ENCODE measurements at places on chromosomes 3 and 15.

GRCh38 chr3:85570819-85571218 lies 612.0 kb downstream of the CADM2 start:
- no peak for DNase-seq

DNA sequence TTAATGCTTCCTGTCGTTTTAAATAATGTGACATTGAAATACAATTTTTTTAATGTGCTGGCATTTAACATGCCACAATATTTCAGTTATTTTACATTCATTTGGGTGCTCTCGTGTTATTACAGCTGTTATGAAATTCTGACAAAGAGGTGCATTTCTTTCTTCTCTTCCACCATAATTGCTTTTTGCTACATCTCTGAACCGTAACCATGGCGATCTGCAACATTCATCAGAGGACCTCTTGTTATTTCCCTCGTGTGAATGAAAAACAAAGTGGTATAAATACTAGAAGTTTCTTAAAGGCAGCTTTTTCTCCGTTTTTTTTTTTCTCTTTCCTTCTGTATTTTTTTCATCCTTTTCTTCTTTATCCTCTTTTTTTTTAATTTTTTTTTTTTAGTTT lies 316.4 kb downstream of the MCTP2 start:
- DNase-seq, result no peak

- no peak for DNase-seq
Observed at GRCh38 chr3:8237893-8238292, 263.7 kb upstream of the LMCD1 start.

GRCh38 chr3:35594739-35595138 lies 44.6 kb upstream of the ARPP21 start:
- DNase-seq, result no peak

DNA sequence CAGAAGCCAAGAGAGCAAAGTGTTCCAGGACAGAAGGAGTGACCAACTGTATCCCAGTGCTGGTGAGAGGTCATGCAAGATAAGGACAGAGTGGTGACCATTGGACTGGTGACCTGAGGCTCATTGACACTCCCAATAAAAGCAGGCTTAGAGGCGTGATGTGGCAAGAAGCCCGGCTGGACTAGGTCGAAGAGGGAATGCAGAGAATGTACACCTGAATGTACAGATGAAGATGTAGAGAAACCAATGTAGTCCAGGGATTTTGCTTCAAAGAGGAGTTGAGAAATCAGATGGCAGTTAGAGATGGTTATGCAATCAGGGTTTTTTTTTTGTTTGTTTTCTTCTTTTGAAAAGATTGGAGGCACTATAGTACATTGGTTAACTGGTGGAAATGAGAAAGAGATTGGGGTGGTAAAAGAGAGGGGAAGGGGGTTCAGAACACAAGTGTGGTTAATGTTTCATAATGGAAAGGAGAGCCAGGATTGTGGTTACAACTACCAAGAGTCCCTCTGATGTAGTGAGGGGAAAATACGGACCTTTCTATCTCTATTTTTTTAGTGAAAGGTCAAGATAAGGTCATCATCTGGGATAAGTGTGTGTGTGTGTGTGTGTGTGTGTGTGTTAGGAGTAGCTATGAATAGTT lies 23.3 kb downstream of the ST3GAL6 start:
- no peak for DNase-seq

GRCh38 chr15:52540374-52541012 lies 11.8 kb upstream of the MYO5A start:
- DNase-seq, result no peak

DNA sequence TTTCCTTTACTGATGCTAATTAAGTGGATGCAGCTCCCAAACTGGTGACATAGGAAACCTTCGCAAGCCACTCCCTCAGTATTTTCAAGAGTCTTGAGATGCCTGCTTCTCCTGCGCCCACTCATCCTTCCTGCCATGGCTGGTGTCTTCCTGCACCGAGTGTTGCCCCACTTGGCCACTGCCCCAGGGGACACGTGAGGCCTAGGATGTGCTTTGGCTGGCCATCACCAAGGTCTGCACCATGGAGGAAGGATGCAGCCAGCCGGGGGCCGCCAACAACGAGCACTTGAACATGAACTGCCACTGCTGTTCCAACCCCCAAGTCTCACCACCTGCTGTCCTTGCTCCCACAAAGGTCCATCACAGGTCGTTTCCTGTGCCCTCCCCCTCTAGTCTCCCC lies 34.1 kb downstream of the EPHB3 start:
- DNase-seq, result no peak

DNA sequence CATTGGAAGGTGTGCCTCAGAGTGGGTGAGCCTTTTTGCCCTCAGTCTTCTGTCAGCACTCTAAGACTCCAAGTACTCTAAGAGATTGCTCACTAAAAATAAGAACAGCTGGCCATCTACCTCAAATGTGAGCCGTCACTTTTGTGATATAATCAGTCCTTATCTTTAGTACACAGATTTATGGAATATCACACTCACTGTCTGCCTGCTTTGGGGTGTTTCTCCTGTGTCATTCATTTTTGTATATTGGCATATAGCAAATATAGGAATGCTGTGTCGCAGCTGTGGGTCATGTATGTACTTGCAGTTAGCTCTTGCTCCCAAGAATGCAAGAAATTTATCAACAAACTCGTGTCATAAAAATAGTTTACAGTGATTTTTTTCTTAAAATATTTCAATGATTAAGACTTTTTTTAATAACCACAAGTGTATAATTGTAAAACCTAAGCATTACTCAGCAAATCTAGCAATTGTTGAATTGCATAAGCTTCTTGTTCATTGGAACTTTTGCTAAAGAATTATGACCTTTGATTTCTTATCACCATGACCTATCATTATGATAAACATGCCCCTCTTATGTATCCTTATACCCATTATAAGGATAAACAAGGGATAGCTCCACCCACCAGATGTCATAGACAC lies 18.8 kb downstream of the SETD5 start:
- no peak for DNase-seq

DNA sequence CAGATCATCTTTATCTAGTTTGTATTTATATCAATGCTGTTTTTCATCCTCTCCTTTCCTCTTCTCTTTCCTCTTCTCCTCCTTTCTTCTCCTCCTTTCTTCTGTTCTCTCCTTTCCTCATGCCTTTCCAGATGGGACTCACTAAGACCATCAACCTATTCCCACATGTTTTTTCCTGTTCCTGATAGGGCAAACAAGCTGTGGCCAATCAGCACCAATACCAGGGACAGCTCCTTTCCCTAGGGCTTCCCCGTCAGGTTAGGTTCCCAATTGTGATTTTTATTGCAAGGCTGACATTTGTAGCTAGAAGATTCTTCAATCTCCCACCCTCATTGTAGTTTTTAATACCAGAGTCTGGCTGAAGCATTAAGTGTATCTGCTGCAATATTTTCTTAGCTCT lies 76.3 kb upstream of the COL8A1 start:
- DNase-seq, result no peak

DNA sequence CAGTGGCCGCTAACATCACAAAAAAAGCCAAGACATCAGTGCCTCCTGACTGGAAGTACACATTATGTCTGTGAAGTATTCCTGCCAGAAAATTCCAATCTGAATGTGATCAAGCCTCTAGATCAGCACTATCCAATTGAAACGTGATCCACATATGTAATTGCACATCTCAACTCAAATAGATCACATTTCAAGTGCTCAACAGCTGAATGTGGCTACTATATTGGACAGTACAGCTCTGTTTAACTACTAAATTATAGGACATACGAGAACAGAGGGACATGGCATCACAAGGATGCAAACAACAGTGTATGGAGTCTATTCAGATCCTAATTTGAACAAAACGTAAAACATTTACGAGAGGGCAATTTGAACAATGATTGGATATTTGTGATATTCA lies 542 bp upstream of the UBAP1L start:
- DNase-seq, result no peak

GRCh38 chr3:157166115-157166514 lies 6.2 kb upstream of the CCNL1 start:
- no peak for DNase-seq

Measured in Panc1 (cell line).